ENCODE measurements at places on chromosomes 7 and 10.

DNA sequence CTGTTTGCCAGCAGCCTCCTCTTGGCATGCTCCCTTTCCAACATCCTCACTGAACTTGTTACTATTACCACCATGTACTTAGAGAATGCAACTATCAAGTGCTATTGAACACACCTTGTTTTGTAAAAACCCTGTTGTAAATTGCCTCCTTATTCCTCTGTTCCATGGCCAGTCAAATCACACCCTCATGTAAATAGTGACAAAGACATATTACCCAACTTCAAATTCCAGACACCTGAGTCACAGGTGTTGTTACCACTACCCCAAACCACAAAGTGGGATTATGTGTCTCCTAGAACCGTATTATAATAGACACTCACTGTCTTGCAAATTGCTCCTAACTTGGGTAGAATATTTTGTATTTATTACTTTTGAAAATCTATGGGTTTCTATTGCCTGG, 263.2 kb upstream of the C7orf33 start:
- DNase-seq: no peak

GRCh38 chr10:132301371-132302330, 6.1 kb downstream of the STK32C start:
- no peak for DNase-seq

GRCh38 chr10:396535-397220, 261.4 kb downstream of the ZMYND11 start:
- DNase-seq: no peak

DNA sequence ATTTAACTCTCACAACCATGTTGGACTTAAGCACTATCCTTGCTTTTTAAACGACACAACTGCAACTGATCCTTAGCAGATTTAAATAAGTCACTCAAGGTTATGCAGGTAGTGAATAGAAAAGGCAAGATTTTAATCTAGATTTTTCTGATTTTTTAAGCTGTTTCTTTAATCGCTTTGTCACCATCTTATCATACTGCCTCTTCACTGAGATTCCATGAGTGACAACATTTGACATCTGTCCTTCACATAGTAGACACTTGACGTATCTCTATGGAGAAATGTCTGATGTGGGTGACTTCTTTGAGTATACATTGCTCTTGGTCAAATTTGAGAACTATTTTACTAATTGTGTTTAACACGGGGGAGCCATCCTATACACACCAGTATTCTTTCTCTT, 839.7 kb downstream of the GATA3 start:
- no peak for DNase-seq

- no peak for DNase-seq
Observed at GRCh38 chr7:121449329-121449728, 53.2 kb upstream of the FAM3C start.

- no peak for DNase-seq
Observed at GRCh38 chr7:64618785-64619456, 47.0 kb upstream of the ZNF107 start.

GRCh38 chr7:18320971-18321567, 174.5 kb upstream of the HDAC9 start:
- DNase-seq: peak; percentile 39

DNA sequence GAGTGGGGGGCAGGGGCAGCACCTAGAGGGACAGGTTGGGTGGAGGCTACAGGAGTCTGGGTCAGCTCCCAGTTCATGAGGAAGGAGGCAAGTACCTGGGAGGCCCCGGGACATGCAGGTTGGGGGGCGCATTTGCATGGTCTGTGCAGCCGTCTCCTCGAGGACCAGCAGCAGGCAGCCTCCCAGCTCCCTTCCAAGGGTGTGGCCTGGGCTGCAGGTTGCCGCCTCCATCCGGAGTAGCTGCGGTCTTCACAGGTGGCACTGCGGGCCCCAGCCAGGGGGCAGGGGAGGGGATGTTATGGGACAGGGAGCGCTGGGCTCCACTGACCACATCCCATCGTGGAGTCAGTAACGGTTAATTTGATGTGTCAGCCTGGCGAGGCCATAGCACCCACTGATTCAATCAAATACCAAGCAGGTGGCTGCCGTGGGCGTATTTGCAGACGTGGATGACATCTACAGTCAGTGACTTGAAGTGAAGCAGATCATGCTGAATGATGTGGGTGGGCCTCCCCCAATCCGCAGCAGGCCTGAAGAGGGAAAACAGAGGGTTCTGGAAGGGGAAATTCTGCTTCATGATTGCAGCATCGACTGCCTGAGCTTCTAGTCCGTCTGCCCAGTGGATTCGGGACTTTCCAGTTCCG, 81.6 kb downstream of the PRKAG2 start:
- DNase-seq: peak; percentile 41

DNA sequence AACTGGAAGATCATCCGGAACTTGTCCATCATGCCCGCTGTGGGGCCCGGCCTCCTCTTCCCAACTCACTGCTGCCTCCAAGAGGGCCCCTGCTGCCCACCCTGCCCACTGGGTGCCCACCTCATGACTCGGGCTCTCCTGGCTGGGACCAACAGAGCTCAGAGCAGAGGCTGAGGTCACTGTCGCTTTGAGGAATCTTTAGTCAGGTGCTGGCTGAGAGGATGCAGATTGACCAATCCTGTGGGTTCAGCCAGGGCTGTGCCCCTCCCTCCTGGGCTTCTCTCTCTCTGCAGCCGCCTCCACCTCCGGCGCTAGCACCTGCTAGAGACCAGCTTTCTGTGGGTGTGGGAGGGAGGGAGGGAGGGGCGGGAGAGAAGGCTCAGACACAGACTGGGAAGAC, at the start of gene CALHM1:
CALHM1 (minus strand) TSS at position 181 of the 400 bp plus-strand sequence; CDS start at position 32, 149 bp downstream.
- no peak for DNase-seq

DNA sequence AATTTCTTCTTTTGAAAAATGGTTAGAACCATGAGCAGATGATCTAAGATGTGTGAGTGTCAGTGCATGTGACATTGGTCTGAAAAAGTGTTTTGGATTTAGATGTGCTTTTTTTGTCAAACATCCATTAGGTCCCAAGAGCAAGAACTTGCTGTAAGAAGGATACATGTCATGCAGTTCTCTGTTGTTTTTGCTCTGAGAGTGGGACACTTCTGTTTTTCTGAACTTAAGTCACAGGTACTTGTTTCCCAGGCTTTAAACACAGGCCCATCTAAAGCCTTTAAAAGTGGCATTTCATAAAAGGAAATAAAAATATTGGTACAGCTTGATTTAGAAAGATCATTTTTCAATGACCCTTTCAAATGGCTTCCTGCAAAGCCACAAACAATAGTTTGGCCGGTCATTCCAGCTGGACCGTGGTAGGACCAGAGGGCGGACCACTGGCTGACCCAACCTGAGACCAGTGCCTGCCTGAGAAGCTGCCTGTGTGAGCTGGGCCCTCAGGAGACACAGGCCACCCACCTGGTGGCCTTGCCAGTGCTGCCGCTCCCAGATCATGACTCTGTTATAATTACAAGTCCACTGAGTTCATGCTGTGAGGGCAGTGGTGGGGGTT, 92.7 kb downstream of the EEPD1 start:
- DNase-seq: no peak

- DNase-seq: peak; percentile 47
Observed at GRCh38 chr10:72254813-72255568, 18.7 kb upstream of the DDIT4 start.

DNA sequence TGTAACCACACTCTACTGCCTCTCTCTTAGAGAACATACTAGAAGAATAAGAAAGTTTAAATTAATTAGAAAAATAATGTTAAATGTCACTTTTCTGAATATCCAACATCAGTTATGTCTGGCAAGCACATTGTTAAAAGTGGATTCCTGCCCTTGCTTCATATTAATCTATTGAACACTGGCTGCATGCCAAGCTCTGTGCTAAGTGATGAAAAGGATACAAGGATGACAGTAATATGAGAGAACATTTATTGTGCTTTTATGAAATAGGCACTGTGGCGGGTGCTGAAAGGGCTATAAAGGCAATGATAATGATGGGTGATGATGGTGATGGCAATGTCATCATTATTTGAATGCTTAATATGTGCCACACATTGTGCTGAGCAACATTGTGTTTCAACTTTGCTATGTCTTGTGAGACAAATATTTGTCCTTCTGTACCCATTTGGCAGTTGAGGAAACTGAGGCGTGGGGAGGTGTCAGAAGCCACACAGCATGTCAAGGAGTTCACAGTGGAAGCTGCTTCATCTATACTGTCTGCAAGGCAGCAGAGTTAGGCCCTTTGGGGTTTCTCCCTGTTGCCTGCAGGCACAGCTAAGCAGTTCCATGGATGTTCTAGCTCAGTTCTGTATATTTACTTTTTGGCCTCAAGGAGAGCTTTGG, 64.2 kb upstream of the RAPGEF5 start:
- no peak for DNase-seq

DNA sequence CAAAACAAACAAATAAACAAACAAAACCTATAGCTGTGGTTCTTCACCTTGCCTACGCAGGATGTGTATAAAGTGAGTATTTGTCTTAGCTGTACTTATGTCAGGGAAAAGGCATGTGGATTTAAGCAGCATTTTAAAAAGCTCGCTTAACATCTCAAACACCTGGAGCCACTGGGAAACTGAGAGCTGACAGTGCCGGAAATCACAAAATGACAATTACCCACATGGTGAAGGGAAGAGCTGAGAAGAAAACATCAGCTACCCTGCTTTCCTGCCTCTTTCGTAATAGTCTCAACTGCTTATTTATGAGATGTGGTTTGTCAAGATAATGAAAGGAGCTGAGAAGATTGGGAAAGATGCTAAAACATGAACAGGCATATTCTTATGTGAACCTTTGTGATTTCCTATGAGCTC, 31.1 kb upstream of the MSMB start:
- DNase-seq: no peak
